ENCODE measurements at places on chromosomes 2 and 18. TPM values are rescaled to one million over a fixed set of nuclear protein-coding genes. Genes with fewer than 3 reads are reported as not detected.

GRCh38 chr2:32192418-32192817, 26.8 kb downstream of the SLC30A6 start:
- H3K27me3 ChIP-seq, result no peaks in the 10 kb centered on the region
- H3K27ac ChIP-seq, result no peak overlapping the region
- H3K36me3 ChIP-seq, result no peaks in the 10 kb centered on the region
- H3K4me3 ChIP-seq, result no peak overlapping the region

DNA sequence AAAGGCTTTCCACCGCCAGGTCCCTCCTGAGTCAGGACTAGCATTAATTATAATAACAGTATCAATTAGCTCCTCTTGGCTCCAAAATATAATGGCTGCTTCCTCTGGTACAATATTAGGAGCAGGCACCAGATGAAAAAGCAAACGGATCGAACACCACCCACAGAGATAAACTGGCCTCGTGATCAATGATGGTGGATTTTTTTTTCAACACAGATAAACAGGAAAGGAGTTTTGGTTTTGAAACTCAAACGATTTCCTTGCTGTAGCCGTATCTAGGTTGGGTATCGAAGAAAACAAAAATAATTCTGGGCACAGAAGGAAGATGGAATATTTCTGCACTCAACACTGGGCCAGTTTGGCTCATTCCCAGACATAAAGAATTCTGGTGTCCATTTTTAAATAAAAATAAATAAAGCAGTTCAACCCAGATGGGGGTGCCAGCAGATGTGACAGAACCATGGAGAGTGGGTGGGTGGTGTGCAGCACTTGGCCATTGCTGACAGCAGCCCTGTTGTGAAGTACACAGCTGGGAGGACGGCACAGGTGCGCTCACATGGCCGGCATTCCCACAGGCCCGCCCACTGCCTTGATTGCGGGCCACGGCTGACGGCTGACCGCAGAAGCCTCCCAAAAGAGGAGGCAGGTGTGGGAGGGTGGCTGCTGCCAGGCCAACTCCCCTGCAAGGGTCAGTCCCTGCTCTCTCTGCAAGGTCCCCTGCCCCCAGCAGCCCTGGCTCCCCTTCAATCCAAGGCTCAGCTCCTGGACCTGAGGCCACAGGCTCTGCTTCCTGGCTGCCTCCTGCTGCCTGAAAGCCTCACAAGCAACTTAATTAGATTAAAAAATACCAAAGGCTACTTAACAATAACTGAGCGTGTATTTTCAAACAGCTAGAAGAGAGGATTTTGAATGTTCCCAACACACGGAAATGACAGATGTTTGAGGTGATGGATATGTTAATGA, 351.9 kb upstream of the ID2 start:
- H3K36me3 ChIP-seq, result no peaks in the 10 kb centered on the region
- no peaks in the 10 kb centered on the region for H3K27me3 ChIP-seq
- H3K4me3 ChIP-seq, result peak overlapping the region; percentile 8
- no peak overlapping the region for H3K27ac ChIP-seq

- DNase-seq, result no peak
- peak overlapping the region; percentile 52 for H3K27ac ChIP-seq
- H3K4me1 ChIP-seq, result no peaks in the 10 kb centered on the region
- no peak overlapping the region for H3K4me3 ChIP-seq
- H3K36me3 ChIP-seq, result no peaks in the 10 kb centered on the region
- H3K27me3 ChIP-seq, result no peaks in the 10 kb centered on the region
These were observed 13.4 kb downstream of the SPTBN1 start for GRCh38 chr2:54469484-54470053.

DNA sequence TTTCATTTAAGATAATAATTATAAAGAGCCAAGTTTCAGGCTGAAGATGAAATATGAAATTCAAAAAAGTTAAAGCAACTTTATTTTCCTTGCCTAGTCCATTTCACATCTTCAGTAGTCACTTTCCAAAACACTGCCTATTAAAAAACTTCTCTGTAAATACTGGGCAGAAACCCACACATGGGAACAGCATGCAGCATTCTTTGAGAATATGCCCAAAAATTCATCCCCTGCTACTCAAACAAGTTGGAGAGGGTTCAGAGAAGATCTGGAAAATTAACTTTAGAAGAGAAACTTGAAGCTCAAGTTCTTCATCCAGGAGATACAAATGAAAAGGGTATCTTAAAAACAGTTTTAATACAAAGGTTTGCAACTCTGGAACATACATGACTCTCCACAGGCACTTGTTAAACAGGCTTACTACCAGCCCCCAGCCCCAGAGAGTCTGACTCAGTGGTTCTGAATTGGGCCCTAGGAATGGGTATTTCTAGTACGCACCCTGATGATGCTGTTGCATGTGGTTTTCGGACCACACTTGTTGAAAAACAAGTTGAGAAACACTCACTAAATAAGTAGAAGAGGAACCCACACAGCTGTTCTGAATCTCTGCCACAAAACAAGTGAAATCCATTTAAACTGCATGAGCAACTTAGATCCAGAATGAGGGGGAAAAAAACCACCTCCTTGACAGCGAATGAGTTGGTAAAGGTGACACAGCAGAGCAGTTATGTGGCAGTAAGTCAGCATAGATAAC, 329.1 kb downstream of the SATB2 start:
- no peaks in the 10 kb centered on the region for H3K27me3 ChIP-seq
- no peak for DNase-seq
- no peak overlapping the region for H3K27ac ChIP-seq
- H3K36me3 ChIP-seq, result no peaks in the 10 kb centered on the region
- H3K4me3 ChIP-seq, result no peak overlapping the region

Gene GALNT5
- 0.16 TPM for total RNA-seq

Gene KYNU
- 6.9 TPM for total RNA-seq

DNA sequence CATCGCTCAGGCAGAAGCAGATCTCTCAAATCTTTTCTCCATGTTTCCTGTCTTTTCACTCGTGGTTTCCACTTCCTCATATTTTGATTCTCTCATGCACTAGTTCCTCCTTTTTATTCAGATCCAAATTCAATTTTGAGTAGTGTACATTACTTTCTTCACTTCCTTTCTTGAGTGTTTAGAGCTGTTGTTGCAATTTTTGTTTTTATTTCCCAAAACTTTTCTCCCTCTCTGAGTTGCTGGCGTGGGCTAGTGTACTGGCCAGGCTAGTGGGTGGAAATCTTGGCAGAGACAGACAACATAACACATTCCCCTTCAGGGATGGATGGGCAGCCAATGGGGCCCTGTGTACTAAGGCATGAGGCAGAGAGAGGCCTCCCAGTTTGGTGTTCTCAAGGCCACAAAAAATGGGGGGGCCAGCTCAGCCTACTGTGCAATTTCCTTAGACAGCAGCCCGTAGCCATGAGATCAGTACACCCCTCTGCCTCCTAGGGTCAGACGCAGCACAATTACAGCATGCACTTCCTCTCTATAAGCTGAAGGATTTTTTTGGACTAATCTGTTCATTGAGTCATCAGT, 145.1 kb upstream of the PID1 start:
- no peaks in the 10 kb centered on the region for H3K4me1 ChIP-seq
- DNase-seq, result no peak
- no peaks in the 10 kb centered on the region for H3K36me3 ChIP-seq
- peak overlapping the region; percentile 69 for H3K27ac ChIP-seq
- H3K27me3 ChIP-seq, result no peaks in the 10 kb centered on the region

Gene AQP12B
- total RNA-seq, result not detected

Gene ST8SIA5
- total RNA-seq, result 0.33 TPM

DNA sequence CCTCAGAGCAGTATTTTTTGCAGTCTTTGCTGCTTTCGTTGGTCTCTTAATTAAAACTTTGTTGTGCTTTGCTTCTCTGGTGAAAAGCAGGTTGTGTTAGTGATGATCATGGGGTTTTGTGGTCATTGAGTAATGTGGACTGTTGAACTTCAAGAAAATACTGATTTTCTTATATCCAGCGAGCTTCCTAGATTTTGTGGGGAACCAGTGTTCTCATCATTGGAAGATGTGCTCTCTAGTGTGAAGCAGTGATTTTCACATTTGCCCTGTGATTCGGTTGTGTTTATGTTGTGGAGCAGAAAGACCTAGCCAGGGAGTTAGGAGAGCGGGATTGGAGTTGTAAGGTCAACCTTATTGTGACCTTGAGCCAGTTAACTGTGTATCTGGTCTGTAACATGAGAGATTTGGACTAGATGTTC, 12.4 kb downstream of the ASAP2 start:
- no peaks in the 10 kb centered on the region for H3K27me3 ChIP-seq
- no peak overlapping the region for H3K4me3 ChIP-seq
- DNase-seq, result no peak
- H3K4me1 ChIP-seq, result peaks cover 4% of the 10 kb centered on the region
- no peaks in the 10 kb centered on the region for H3K36me3 ChIP-seq

DNA sequence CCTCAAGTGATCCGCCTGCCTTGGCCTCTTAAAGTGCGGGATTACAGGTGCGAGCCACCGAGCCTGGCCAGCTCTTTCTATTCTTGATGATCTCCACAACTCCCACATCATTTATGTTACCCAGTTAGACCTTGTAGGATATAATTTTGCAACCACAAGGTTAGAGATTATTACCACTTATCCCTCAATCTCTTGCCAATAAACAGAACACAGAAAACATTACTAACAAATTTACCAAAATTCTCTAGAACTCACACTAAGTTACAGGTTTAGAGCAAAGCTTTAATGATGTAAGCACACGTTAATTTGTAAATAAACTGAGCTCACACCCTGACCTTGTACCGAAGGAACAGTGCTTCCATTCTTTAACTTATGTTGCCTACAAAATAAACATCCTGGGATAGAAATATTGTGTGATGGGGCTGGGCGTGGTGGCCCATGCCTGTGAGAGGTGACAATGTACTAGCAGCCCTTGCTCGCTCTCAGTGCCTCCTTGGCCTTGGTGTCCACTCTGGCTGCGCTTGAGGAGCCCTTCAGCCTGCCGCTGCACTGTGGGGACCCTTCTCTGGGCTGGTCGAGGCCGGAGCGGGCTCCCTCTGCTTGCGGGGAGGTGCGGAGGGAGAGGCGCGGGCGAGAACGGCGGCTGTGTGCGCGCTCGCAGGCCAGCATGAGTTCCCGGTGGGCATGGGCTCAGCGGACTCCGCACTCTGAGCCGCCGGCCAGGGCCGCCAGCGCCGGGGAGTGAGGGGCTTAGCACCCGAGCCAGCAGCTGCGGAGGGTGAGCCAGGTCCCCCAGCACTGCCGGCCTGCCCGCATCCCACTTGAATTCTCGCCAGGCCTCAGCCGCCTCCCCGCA, 42.1 kb upstream of the ITSN2 start:
- H3K27me3 ChIP-seq, result no peaks in the 10 kb centered on the region
- no peaks in the 10 kb centered on the region for H3K4me1 ChIP-seq
- H3K27ac ChIP-seq, result no peak overlapping the region
- no peaks in the 10 kb centered on the region for H3K36me3 ChIP-seq
- peak overlapping the region; percentile 49 for H3K4me3 ChIP-seq

GRCh38 chr18:29174891-29175290, 998.0 kb upstream of the CDH2 start:
- H3K4me3 ChIP-seq, result no peak overlapping the region
- H3K4me1 ChIP-seq, result no peaks in the 10 kb centered on the region
- H3K27ac ChIP-seq, result no peak overlapping the region
- H3K27me3 ChIP-seq, result no peaks in the 10 kb centered on the region

- no peak overlapping the region for H3K27ac ChIP-seq
- H3K27me3 ChIP-seq, result no peaks in the 10 kb centered on the region
- no peak overlapping the region for H3K4me3 ChIP-seq
- no peaks in the 10 kb centered on the region for H3K36me3 ChIP-seq
These were observed 11.3 kb downstream of the GFPT1 start for GRCh38 chr2:69375494-69376353.

DNA sequence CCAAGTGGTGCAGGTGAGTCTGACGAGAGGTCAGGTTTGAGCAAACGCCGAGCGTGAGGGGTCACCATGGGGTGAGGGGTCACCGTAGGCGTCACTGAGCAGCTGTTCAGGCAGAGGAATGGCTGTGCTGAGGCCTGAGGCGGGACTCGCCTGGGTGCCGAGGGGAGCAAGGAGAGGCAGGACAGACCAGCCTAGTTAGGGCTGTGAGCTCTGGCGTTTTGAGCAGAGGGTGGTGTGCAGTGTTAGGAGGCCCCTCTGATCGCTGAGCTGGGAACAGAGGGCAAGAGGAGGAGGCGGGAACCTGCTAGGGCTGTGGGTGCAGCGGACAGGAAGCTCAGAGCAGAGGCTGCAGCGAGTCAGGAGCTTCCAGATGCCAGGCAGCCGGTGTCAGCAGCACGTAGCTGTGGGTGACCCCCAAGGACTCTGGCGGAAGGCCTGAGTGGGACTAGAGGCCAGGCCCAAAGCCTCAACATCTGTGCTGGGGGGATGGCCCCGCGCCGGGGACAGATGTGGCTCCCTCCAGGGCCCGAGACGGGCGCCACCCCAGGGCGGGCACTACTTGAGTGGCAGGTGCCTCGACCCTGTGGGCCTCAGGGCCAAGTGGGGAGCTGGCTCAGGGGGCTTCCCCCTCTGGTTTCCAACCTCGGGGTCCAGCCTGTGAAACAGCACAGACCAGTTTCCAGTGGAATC, 55.7 kb downstream of the KCNG2 start:
- no peaks in the 10 kb centered on the region for H3K4me1 ChIP-seq
- H3K4me3 ChIP-seq, result no peak overlapping the region
- H3K27ac ChIP-seq, result no peak overlapping the region
- no peak for DNase-seq
- no peaks in the 10 kb centered on the region for H3K27me3 ChIP-seq
- H3K36me3 ChIP-seq, result no peaks in the 10 kb centered on the region

- H3K4me1 ChIP-seq, result no peaks in the 10 kb centered on the region
- H3K36me3 ChIP-seq, result no peaks in the 10 kb centered on the region
- no peak overlapping the region for H3K4me3 ChIP-seq
- H3K27me3 ChIP-seq, result no peaks in the 10 kb centered on the region
- no peak for DNase-seq
- no peak overlapping the region for H3K27ac ChIP-seq
These were observed 558.8 kb upstream of the CHAC2 start for GRCh38 chr2:53208815-53209214.

DNA sequence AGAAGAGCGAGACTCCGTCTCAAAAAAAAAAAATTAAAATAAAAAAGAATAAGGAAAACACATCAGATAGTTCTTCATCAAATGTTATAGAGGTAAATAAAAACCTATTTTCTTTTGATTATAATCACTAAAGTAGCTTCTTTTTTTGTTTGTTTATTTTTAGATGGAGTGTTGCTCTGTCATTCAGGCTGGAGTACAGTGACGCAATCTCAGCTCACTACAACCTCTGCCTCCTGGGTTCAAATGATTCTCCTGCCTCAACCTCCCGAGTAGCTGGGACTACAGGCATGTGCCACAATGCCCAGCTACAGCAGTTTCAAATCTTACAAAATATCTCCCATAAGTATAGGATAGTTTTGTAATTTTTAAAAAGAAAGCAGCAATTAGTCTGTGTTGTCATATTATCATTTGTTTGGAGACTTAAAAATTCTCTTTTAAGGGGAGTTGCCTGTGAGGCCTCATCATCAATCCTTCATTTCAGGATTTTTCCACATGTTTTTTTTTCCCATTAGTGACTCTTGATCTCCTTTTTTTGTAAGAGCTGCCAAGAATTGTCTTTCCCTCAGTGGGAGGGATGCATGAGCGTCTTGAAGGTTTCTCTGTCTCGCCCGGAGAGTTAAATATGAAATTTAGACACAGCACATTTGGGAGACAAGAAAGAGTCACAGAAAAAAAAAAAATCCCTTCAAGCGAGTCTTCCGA, 275.9 kb downstream of the CDCA7 start:
- H3K36me3 ChIP-seq, result no peaks in the 10 kb centered on the region
- no peaks in the 10 kb centered on the region for H3K27me3 ChIP-seq
- H3K4me3 ChIP-seq, result no peak overlapping the region

Gene LINC00305
- not detected for total RNA-seq

GRCh38 chr2:240069829-240070228, 16.5 kb upstream of the OR6B3 start:
- no peak overlapping the region for H3K4me3 ChIP-seq
- no peaks in the 10 kb centered on the region for H3K4me1 ChIP-seq
- no peaks in the 10 kb centered on the region for H3K36me3 ChIP-seq
- H3K27me3 ChIP-seq, result no peaks in the 10 kb centered on the region
- no peak for DNase-seq
